ENCODE measurements at places on chromosomes 3 and 15.

DNA sequence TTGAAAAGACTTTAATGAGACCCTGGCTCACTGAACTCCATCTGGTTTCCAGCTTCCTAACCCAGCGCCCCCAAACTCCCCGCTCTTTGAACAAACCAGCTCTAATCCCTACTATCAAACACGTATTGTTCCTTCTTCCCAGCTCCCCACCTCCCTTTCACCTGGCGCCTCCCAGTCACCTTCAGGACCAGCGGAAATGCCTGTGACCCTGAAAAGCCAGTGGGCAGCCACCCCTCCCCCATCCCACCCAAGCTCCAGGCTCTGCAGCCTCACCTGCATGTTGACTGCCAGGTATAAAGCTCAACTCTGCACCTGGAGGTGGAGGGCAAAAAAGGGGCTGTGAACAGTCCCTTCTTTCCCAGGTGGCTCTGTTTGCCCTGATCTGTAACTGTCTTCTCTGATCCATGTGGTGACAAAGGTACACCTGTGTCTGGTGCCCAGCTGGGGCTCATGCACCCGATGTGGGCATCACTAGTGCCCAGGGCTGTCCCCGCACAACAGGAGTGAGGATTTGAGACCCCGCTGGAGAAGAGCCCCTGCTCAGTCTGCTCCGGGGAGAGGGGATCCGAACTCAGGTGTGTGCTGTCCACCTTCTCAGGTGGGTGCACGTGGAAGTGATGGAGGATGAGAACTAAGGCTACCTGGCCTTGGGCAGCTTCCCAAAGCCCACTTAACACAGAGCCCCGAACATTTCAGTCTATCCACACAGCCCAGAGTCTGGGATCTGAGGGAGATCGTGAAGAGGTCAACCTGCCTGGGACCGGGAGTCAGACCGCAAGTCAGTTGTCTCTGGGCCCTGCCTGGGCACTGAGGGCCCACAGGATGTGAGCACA lies 128.9 kb downstream of the NSMCE3 start:
- no peak for DNase-seq

GRCh38 chr3:52715714-52716305 lies 9.9 kb downstream of the SPCS1 start:
- no peak for DNase-seq

DNA sequence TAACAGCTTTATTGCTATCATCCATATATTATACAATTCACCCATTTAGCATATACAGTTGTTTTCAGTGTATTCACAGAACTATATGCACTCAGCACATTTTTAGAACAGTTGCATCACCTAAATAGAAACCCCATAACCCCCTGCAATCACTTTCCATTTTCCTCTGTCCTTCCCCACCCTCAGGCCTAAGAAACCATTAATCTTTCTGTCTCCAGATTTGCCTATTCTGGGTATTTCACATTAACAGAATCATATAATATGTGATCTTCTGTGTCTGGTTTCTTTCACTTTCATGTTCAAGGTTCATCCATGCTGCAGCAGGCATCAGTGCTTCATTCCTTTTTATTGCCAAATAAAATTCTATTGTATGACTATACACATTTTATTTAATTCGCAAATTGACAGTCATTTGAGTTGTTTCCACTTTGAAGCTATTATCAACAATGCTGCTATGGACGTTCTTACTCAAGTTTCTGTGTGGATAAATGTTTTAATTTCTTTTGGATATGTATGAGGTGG lies 39.8 kb downstream of the ADAMTS17 start:
- no peak for DNase-seq

DNA sequence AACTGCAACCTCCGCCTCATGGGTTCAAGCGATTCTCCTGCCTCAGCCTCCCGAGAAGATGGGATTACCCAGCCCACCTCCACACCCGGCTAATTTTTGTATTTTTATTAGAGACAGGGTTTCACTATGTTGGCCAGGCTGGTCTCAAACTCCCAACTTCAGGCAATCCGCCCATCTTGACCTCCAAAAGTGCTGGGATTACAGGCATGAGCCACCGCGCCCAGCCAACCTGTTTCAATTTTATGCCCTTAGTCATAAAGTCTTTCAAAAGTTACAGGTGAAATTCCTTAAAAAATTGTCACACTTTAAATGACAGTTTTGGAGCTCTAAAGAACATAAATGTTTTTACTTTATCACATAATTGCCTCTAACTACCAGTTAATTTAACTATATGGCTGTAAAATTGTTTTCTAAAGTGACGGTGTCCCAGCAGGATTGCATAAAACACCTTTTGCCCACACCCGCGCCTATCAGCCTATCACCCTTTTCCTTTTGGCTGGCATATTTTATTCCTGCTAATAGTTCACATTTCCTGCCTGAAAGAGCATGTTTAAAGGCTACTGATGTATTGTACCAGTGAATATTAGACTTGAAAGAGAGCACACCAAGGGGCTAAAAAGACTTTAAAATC lies 164.2 kb upstream of the SEMA6D start:
- no peak for DNase-seq

DNA sequence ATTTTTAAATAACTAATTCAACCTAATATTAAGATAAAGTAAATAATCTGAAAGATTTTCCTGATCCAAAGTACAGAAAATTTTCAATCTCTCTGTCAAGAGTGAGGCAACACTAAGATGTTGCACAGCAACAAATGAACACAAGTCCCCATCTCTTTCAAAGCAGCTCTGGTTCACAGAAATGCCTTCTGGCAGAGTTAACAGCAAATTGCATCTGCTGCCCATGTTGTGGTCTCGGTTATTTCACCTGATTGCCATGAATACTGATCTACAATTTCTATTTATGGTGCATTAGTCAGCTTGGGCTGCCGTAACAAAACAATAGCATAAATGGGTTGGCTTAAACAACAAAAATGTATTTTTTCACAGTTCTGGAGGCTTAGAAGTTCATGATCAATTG lies 167.3 kb downstream of the BCHE start:
- no peak for DNase-seq

DNA sequence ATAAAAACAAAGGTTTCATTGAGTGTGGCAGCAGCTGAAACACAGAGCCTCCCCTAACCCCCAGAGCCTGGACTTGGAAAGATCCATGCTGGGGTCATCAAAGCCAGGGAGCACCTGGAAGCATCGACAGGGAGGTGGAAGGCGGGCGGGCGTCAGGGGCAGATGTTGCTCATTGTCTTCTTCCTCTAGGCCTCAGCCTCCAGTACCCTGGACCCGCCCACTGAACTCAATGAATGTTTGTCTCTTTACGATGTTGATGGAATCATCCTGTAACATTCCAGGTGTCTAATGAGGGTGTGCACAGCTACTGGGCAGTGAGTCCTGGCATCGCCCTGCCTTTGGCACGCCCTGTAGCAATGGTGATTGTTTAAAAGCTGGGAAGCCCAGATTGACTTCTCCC lies 9.8 kb downstream of the GP5 start:
- DNase-seq: no peak

GRCh38 chr3:120421926-120422325 lies 28.9 kb downstream of the FSTL1 start:
- DNase-seq: no peak

DNA sequence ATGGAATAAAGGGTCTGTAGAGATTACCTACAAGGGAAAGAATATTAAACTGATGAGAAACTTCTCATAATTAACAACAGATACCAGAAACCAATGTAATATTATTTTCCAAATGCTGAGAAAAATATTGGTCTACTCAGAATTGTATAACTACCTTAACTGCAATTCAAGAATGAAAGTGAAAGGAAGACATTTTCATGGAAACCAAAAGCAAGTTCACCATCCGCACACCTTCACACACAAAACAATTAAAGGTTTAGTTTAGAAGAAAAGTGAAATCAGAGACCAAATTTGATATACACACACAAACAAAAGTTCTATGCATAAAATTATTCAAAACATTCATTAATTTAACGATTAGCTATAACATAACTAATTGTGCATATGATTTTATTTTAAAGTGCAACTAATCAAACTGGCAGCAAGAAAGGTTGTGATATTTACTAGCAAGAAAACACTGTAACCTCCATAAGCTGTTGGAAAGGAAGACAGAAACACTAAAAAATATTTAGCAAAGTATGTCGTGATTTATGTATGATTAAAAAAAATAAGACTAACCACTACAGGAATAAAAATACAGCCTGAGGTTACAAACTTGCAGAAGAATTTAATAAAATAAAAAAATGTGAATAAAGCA lies 395.5 kb downstream of the FGF12 start:
- no peak for DNase-seq

DNA sequence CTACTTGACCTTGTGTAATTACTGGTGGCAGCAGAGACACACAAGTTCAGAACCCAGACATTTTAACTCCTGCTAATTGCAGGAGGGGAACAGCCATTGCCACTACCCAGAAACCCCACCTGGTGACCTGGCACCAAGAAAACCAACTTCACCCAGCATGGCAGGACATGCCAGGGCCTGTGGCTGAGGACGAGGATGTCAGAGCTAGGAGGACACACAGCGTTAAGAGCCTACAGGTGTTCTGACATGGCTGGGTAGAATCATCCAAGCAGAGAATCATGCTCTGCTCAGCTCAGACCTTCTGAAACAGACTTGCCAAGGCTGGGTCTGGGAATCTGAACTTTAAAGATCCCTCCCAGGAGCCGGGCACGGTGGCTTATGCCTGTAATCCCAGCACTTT lies 11.7 kb upstream of the SPATA12 start:
- DNase-seq: no peak

DNA sequence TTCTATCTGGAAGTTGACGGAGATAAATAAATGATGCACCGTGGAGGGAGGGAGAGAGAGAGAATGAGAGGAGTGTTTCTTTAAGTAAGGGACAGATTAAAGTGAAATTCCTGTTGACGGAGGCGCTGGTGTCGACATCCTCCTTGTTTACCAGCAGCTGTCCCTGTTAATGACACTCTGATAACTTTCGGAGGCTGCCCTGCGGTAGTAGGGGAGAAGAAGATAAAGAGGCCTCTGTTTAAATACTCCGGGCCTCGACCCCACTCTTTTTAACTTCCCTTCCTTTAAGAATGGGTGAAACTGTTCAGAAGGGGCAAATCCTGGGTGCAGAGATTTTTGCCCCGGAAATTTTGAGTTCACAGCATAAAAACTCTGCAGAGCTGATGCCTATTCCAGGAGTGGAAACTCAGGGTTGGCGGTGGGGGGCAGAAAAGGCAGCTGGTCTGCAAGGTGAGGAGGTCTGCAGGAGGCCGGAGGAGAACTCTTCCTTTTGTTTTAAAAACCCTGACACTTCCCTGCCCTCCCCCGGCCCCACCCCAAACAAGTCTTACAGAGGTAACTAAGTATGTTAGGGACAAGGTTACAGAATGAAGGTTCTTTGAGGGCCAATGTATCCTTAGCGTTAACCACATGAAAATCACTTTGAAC lies 276.6 kb upstream of the NR2F2 start:
- DNase-seq: no peak

DNA sequence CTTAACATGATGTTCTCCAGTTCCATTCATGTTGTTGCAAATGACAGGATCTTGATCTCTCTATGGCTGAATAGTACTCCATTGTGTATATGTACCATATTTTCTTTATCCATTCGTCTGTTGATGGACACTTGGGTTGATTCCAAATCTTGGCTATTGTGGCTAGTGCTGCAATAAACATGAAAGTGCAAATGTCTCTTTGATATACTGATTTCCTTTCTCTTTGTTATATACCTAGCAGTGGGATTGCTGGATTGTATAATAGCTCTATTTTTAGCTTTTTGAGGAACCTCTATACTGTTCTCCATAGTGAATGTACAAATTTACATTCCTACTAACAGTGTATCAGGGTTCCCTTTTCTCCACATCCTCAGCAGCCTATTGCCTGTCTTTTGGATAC lies 5.9 kb upstream of the RBP2 start:
- no peak for DNase-seq

DNA sequence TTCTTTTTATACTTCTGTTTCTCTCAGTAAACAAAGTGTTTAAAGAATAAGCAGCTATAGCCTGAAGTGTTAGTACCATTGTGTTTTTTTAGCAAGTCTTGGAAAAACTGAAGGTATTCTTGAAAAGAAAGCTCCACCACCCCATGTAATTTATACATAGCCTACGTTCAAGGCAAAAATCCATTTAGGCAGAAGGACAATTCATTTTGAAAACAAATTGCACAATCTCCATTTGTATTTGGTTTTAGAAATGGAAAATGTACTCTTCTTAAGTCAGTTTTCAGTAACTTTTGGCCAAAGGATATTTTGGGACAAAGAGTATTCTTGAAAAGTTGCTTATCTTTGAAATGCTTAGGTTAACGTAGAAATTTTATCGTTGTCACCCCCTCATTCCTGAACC lies 34.5 kb downstream of the PTPRG start:
- no peak for DNase-seq

DNA sequence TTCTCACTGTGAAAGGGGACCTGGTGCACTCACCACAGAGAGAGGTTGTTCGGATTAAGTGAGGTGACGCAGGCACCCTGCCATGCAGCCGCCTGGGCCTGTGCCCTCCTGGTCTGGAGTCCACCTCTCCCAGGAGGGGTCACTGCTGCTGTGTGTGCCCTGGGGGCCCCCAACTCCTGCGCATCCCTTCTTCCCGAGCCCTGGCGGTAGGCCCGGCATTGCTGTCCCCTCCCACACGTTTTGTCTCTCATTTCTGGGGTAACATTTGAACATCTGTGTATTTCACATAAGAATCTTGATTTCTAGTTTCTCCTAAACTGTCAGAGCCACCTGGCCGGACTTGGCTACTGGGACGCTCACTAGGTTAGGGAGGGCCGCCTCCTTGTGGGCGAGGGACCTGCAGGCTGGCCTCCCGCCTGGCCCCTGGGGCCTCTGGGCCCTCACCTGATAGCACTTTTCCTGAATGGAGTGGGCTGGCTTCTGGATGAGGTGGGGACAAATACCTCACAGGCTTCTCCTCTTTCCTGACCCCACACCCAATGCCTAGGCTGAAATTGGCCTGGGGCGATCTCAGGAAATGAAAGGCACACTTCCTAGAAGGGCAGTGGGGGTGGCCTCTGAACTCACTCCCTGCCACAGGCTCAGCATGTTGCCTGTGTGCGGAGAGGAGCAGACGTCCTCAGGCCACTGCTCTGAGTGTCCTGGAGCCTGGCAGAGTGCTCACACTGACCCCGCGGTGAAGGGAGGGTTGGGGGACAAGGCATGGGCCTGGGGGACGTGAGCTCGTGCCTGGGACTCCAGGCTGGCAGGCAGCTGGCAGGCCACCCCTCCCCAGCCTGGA lies 104.2 kb upstream of the PRR23E start:
- DNase-seq: no peak
